Stimulated activated CD8-positive, alpha-beta memory T cell treated with anti-CD3 and anti-CD28 coated beads, Interleukin-2, amount 100 ng/mL, for 1 hour (primary cell): ENCODE measurements at places on chromosomes 6 and 20.

DNA sequence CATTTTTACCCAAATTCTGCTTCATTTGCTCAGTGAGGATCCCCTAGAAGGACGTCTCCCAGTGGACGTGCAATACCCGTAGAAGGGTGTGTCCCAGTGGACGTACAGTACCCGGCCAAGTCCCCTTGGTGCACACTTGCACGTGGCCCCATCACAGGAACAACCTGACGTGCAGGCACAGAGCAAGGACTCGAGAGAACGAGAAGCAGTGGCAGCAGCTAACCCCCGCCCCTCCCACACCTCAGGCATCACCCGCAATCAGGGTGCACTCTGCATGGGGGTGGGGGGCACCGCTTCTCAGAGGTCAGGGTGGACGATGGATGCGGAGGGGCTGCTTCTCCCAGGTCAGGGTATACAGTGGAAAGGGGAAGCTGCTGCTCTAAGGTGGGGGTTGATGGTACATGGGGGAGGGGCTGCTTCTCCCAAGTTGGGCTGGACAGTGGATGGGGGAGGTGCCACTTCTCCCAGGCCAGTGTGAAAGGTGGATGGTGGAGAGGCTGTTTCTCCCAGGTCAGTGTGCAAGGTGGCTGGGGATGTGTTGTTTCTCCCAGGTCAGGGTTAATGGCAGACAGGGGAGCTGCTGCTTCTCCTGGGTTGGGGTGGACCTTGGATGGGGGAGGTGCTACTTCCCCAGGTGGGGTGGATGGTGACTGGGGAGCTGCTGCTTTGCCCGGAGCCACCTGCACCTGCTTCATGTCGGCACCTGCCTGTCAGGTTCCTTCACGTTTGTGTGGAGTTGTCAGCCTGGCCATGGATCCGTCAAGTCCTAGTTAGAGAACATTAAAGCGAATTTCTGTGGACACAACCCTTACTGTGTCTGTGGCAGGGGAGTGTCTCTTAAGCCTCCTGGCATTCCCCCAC lies 1.0 kb upstream of the THBS2 start:
- DNase-seq: no peak

DNA sequence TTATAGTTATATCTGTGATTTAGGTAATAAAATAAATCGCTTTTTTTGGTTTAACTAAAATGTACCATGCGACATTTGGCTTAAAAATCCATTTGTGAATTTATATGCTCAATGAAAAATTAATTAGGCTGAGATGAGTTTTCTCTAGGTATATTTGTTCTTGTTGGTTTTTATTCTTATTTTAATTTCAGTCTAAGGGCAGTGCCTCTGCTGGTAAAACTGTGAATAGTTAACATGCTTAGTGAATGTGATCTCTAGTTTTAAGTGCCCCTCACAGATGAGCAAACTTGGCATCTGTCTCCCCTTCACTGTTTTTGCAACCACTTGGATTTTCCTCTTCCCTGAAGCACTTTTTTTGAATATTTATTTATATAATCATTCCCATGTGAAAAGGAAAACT lies 822.7 kb downstream of the GRIK2 start:
- no peak for DNase-seq

- no peak for DNase-seq
These were observed 4.4 kb downstream of the MOCS1 start for GRCh38 chr6:39929733-39930461.

DNA sequence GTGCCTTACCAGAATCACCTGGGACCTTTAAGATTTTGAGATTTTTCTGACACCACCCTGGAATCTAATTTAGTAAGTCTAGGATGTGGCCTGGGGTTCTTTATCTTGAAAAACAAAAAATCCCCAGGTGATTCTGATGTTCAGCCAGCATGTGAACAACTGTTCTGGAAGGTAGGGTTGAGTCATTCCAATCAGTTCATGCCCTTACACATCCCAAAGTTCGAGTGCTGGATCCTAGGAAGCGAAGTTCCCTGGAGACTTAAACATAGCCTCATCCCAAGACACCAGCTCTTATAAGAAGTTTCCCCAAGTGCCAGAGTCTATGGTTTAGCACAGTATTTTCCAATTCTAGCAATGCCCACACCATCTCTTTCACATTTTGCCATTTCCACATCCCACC lies 6.3 kb upstream of the TSHZ2 start:
- no peak for DNase-seq

DNA sequence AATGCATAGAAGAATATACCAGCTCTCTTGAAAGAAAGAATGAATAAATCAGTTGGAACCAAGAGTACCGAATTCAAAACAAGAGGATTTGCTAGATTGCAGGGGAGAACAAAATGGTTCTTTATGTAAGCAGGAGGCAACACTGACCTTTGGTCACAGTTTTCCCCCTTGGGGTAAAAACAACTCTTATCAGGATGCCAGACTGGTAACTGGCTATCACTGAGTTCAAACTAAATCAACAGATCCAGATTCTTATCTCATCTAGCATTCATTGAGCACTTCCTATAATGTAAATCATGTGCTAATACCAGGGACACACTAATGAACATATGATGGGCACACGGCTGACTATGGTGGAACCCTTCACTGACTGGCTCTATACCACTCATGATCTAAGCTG lies 4.8 kb upstream of the IL17F start:
- no peak for DNase-seq

- no peak for DNase-seq
These were observed 12.2 kb upstream of the RSPH3 start for GRCh38 chr6:159012201-159012600.

DNA sequence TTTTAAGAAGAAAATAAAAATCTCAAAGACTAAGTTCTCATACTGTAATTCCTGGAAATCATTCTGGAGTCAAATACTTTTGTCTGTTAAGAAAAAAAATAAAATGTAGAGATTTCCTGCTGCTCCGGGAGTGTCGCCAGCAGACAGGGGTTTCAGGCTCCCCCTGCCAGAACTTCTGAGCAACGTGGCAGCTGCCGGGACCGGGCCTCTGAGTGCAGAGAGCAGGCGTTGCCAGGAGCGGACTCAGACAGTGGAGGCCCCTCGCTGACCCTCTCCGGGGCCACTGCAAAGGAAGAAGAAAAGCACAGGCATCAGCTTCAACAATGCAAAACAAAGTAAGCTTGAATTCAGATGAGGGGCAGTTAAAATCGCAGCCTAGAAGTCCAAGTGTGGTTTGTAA lies 95.5 kb downstream of the THBS2 start:
- DNase-seq: no peak

DNA sequence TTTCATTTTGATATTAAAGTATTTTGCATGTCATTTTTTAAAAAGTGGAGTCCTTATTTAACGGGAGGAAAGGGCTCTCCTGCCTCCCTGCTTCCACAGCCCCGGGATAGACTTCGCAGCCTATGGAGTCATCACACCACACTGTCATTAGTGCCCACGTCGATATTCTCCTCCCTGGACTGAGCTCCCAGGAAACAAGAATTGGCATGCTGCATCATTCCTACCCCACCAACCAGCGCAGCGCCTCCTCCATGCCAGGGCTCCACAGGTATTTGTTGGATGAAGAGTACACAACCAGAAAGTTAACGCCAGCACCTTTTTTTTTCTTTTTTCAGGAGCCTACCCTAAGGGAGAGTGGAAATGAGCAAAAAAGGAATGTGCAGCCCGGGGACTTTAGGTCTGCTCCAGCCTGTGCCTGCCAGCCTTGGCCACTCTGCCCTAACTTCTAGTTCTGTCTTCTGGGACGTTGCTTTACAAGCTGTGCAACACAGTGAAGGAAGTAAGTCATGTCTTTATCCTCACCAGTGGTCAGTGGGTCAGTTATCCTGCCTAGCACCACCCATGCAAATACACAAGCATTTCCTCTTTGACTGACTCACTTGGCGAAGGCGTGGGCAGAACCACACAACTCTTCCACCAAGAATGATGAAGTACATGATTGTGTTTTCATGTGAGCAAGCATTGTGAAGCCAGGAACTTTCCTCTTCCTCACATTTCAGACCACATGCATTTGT lies 180.7 kb upstream of the UST start:
- no peak for DNase-seq

- no peak for DNase-seq
These were observed at the start of gene LTB for GRCh38 chr6:31582230-31582643. Gene LTB, minus strand, starts transcription at chr6:31582424. Its CDS starts 7 bp downstream, at chr6:31582417.

- DNase-seq: no peak
These were observed 1.3 kb downstream of the CBLN4 start for GRCh38 chr20:56004007-56004406.

- no peak for DNase-seq
These were observed 23.4 kb downstream of the GCM1 start for GRCh38 chr6:53125276-53125675.

DNA sequence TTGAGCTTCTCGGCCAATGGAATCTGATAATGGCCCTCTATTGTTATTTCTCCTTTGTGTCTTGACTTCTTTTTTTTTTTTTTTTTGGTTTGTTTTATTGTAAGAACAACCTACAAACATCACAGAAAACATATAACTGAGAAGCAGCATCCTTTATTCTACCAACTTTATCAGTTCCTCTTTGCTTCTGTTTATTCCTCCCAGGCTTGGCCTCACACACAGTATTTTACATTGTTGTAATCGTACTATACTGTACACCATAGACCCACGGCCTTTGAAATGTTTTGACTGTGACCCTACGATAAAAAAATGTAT lies 558 bp upstream of the CCDC167 start:
- no peak for DNase-seq

DNA sequence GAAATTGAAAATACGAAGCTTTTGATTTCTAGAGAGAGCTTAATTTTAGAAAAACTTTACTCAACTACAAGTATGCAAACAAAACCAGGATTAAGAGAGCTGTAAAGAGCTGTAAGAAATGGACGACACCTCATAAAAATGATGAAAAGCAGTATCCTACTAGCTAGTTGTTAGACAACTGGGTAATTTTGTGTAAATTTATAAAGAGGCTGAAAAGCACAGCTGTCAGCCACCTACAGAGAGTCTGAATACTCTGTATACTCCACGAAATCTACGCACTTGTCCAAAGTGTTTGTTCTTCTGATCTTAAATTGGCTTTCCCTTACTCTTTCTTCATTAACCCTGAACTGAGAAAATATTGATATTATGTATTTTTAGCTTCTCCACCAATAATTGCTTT lies 808.4 kb upstream of the EPHA7 start:
- no peak for DNase-seq

GRCh38 chr6:113055061-113055460 lies 707.9 kb downstream of the RFPL4B start:
- no peak for DNase-seq
